Cardiac muscle cell (in vitro differentiated cells and primary cell): ENCODE measurements at places on chromosomes 6 and 20. TPM values are rescaled to one million over a fixed set of nuclear protein-coding genes. Genes with fewer than 3 reads are reported as not detected.

Gene LRRC73
- 3.3 and 3.4 TPM in 2 replicates for total RNA-seq

Gene ABT1
- total RNA-seq, result 21.2 and 25.4 TPM in 2 replicates

Gene SIM1
- total RNA-seq, result not detected in 2 replicates

Gene FOXF2
- total RNA-seq, result 0.09 TPM in 1 of 2 replicates, not detected in the other

Gene ULBP1
- 0.04 TPM in 1 of 2 replicates, not detected in the other for total RNA-seq

Gene STX11
- 0.98 and 2.1 TPM in 2 replicates for total RNA-seq

DNA sequence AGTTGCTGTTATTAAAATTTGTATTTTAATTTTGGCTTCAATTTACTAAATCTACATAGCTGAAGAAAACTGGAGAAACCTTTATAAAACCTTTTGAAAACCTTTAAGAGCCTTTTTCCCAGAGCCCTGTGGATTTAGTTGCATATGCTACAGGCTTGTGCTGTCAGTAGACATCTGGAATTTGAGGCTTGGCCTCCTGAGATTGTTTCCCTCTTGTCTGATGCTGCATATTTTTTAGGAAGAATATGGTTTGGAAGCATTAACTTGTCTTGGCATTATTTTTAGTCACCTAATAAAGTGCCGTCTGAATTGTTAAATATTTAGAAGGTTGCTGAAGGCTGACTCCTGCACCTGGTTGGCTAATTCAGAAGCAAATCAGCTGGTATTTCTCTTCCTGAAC lies 369.4 kb downstream of the UTRN start:
- H3K4me1 ChIP-seq, result peaks cover 2% of the 10 kb centered on the region
- H3K4me3 ChIP-seq, result no peak overlapping the region
- H3K27me3 ChIP-seq, result no peaks in the 10 kb centered on the region
- DNase-seq, result no peak

DNA sequence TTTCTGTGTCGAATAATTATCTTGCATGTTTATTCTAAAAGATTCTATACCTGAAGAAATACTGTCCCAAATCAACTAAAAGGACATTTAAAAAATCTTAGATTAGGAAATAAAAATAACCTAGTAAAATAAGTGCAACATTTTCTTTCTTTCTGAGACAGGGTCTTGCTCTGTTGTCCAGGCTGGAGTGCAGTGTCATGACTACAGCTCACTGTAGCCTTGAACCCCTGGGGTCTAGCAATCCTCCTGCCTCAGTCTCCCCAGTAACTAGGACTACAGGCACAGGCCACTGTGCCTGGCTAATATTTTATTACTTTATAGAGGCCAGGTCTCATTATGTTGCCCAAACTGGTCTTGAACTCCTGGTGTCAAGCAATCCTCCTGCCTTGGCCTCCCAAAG lies 48.7 kb downstream of the RARS2 start:
- H3K4me1 ChIP-seq, result no peaks in the 10 kb centered on the region
- no peak overlapping the region for H3K4me3 ChIP-seq
- no peaks in the 10 kb centered on the region for H3K27me3 ChIP-seq
- no peak overlapping the region for H3K27ac ChIP-seq

DNA sequence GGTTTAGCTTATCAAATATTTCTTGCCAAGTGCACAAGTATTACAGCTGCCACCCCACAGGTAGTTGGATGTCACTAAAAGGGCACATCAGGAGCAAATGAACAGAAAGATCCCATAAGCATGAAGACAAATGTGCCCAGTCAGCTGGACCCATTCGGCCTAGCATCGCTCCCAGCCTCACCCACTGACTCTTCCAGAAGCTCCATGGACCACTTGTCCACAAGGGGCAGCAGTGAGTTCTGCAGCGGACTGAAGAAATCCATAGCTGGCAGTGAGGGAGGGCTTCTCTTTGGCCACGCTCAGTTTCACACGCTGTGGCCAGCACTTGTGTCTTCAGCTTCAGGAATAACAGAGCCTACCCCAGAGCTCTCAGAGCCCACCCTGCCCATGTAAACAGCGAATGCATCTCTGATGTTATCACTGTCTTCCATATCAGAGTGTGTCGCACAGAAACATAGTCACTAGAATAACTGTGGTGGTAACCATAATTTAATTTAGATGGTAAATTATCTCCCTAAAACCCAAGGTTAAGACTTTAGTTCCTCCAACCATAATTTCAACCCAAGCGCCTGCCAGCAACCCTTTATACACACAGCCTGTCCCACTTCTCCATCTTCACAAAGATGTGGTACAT lies 15.8 kb downstream of the CGA start:
- no peak overlapping the region for H3K4me3 ChIP-seq
- H3K36me3 ChIP-seq, result no peaks in the 10 kb centered on the region
- no peak overlapping the region for H3K27ac ChIP-seq
- DNase-seq, result peak; percentile 77
- H3K27me3 ChIP-seq, result no peaks in the 10 kb centered on the region

DNA sequence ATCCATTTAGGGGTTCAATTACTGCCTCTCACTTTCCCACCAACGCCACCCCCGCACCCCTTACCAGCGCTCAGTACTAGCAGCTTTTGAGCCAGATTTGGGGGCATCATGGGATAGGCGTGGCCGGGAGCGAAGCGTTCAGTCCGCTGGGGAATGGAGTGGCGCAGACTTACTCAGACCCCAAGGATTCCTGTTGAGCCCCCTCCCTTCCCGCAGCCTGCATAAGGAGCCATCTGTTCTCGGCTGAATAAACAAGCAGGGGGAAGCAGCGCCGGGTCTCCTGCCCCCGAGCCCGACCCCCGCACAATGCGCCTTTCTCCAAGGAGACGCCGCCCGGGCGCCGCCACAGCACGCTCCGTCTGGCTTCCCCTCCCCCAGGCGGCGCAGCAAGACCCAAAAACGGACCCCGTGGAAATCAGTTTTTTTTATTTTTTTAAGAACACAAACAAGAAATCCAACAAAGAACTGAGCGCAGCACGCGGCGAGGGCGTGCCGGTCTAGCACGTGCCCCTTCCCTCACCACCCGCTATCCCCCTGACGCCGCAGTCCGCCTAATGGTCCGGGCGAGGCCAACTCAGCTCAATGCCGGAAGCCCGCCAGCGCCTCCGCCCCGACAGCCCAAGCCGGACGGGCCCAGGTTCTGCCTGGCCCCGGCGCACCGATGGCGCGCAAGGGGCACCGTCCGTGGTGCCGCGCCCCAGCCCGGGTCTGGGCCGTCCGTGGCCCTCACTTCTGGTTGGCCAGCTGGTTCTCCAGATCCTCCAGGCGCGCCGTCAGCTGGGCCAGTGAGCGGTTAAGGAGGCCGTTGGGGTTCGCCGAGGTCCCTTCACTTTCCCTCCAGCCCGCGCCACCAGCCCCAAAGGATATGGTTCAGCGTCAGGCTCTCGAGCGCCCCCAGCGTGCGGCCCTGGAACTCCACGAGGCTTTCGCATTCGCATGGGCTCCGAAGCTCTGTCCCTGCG lies 13.3 kb upstream of the RBPJL start:
- no peaks in the 10 kb centered on the region for H3K4me1 ChIP-seq
- H3K4me3 ChIP-seq, result peak overlapping the region; percentile 26
- H3K27me3 ChIP-seq, result peaks cover 12% of the 10 kb centered on the region
- H3K27ac ChIP-seq, result no peak overlapping the region

- H3K4me1 ChIP-seq, result no peaks in the 10 kb centered on the region
- no peak overlapping the region for H3K27ac ChIP-seq
- no peak for DNase-seq
- H3K4me3 ChIP-seq, result no peak overlapping the region
- peaks cover 3% of the 10 kb centered on the region for H3K27me3 ChIP-seq
These were observed 2.8 kb downstream of the SPO11 start for GRCh38 chr20:57332105-57333089.

- peaks cover 4% of the 10 kb centered on the region for H3K4me1 ChIP-seq
- H3K4me3 ChIP-seq, result peak overlapping the region; percentile 28
- H3K27me3 ChIP-seq, result peaks cover 66% of the 10 kb centered on the region
- DNase-seq, result peak; percentile 60
- no peaks in the 10 kb centered on the region for H3K36me3 ChIP-seq
- H3K27ac ChIP-seq, result no peak overlapping the region
These were observed 930 bp downstream of the THBD start for GRCh38 chr20:23048283-23049200.

DNA sequence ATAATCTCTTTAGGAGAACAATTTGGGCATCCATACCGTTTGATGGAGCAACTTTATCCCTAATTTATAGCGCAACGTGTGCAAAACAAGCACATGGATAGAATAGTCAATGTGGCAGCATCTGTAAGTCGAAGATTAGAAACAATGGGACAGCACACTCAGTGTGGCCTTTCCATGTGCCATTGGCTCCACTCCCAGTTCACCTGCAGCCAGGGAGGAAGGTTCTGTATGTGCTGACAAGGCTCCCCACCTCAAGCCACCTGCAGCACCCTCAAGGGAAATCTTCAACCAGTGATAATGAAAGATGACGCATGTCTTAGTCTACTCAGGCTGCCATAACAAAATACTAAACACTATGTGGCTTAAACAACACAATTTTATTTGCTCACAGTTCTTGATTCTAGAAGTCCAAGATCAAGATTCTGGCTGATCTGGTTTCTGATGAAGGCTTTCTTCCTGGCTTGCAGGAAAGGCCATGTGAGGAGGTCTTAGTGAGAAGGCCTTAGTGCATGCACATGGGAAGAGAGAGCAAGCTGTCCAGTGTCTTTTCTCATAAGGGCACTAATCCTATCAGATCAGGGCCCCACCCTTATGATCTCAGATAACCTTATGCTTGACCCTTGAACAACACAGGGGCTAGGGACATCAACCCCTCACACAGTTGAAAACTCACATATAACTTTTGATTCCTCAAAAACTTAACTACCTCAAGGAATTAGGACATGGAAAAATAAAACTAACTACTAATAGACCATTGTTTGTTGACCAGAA lies 34.9 kb upstream of the SHLD1 start:
- H3K27me3 ChIP-seq, result no peaks in the 10 kb centered on the region
- H3K4me3 ChIP-seq, result no peak overlapping the region
- H3K27ac ChIP-seq, result no peak overlapping the region
